ENCODE measurements at places on chromosomes 4 and X.

DNA sequence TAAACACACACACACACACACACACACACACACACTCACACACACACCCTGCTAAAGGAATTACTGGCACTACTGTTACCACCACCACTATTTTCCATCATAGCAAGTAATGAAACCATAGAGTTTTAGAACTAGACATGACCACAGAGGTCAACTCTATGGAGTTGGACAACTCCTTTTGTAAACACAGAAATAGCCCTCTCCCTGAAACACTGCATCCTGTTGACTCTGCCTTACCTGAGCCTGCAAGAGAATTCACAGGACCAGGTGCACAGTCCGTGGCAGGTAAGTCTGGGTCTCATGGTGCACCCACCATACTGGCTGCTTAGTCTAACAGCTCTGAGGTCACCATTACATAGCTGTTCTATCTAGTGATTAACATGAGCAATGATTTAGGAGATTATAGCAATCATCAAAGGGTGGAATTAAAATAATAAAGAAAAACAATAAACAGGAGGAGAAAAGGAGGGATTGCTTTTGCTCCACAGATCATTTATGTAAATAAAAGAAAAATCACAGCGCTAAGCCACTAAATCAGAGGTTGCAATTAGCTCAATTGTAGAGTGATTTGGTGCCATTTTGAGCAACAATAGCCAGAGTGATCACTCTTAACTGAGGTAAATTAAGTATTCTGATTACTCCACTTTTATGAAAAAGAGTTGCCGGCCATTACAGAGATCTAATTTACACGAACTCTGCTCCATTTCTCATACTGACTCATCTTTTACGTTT is 340.0 kb upstream of the RASGEF1B start:
- no peak for DNase-seq

GRCh38 chr4:13537011-13537831 is 7.1 kb downstream of the NKX3-2 start:
- DNase-seq = no peak

GRCh38 chr4:25859429-25860148 is 3.2 kb downstream of the SEL1L3 start:
- no peak for DNase-seq

- DNase-seq = no peak
Measured at GRCh38 chr4:69116645-69117321, 20.5 kb downstream of the UGT2B7 start.

DNA sequence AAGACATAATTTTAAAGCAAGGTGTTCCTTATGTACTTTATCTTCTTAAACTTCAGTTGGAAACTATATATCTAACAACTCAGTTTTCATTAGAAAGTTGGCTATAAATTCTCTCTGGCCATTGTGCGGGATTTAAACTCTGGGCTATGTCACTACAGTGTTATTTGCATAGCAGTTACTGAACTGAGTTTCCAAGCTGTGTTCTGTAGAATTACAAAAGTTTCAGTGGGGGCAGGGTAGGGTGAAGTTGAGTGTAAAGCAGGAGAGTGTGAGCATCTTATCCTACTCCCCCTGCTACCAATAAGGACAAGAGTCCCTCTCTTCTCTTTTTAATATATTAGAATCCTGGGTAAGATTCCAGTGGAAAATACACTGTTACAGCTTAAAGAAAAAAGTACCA is 254.5 kb upstream of the SLITRK2 start:
- DNase-seq = no peak

DNA sequence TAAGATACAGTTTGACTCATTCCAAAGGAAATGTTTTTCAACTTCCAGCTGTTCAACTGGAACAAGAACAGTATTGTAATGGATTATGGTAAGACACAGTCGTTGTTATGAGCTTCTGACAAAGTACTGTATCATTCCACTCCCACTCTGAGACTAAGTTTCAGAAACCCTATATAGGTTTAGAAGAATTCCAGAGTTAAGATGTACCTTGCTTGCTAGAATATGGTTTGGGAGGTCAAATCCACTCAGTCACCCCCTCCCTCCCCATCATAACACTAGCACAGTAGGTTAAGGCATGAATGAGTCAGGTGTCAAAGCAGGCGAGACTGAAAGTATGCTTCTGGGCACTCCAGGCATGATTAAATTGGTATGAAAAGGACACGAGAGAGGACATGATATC is 339.7 kb downstream of the DMD start:
- no peak for DNase-seq

DNA sequence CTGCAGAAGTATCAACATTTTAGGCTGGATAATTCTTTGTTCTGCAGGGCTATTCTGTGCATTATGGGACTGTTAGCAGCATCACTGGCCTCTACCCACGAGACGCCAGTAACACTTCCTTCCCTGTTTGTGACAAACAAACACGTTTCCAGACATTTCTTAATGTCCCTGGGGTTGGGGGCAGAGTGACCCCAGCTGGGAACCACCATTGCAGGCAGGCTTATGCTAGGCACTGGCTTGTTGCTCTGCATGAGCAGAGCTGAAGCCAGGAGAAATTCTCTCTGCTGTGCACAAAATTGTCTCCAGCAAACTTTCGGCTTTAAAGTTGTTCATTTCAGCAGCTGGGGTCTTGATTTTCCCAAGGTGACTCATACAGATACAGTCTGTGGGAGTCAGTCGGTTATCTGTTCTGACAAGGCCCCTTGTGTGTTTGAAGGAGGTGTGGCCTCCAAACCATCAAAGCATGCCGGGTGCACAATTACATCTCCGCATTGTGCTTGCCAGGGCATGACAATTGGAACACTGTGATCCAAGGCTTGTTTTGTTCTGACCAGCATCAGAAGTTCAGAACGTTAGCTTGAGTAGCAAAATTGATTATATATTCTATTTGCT is 156.4 kb upstream of the BOD1L1 start:
- no peak for DNase-seq

GRCh38 chr4:143641361-143641760 is 59.1 kb downstream of the FREM3 start:
- no peak for DNase-seq

DNA sequence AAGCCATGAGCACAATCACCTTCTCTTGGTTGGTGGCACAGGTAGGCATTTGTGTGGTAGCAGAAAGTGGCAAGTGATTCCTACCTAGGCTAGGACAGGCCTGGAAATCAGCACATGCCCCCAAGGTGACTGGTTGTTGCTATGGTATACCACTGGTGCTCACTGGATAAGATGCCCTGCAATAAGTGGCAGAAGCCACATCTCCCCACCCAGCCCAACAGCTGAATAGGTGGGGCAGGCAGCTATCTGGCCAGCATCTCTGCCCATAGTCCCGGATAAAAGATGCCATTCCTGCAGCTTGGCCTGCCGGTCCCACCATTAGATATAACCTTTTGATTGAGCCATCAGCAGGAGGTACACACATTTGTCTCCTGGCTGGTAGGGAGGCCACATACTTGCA is 21.1 kb downstream of the AMER1 start:
- DNase-seq = no peak

DNA sequence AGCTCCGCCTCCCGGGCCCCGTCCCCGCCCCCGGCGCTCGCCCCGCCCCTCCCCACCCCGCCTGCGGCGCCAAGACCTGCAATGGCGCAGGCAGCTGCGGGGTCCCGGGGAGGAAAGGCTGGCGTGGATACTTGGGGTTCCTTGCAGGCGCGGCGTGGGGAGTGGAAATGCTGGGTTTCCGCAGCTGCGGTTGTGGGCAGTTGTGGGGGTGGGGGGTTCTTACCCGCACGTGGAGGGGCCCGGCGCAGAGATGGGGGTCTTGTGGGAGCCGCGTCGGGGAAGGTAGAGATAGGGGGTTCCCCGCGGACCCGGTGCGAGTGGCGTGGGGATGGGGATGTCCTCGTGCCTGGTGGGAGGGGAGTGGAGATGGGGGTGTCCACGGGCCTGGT is 680 bp upstream of the ASMTL start:
- DNase-seq = no peak

GRCh38 chr4:20037745-20038144 is 214.0 kb upstream of the SLIT2 start:
- no peak for DNase-seq

DNA sequence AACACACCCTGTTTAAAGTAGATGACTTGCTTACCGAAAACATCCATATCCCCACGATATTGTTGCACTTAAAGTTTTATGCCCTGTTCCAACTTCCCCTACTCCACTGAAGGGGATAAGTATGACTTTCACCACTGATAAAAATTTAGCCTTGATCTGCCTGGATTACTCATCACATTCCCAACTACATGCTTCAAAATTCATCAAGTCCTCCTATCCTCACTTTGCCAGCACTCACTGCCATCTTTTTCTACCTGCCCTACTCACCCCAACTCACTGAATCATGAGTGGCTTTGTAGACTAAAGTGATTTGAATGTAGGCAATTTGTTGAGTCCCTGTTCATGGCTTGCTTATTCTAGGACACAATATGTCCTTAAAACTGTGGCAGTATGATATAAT is 12.2 kb upstream of the GPRIN3 start:
- DNase-seq = no peak

DNA sequence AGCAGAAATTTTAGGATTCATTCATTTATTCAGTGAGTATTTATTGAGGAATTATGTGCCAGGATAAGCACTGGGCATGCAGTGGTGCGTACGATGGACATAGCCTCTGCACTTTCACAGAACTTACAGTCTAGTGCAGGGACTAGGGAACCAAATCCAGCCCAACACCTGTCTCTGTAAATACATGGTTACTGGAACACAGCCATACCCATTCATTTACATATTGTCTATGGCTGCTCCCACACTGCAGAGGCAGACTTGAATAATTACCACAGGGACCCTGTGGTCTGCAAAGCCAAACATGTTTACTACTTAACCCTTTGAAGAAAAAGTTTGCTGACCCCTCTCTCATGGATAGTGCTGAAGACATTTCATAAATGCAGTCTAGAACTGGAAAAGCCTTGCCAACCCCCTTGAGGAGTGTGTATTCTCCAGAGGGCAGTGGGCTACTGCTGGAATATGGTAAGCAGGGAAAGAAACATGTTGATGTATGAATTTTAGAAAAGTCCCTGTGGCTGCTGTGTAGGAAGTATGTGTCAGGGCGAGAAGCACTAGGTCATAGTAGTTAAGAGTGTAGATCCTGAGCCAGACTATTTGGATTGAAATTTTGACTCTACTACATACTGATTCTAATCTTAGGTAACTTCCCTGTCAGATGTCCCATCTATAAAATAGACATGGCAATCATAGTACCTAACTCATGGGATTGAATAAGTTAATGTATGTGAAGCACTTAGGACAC is 75.5 kb downstream of the GALNT7 start:
- DNase-seq = no peak

DNA sequence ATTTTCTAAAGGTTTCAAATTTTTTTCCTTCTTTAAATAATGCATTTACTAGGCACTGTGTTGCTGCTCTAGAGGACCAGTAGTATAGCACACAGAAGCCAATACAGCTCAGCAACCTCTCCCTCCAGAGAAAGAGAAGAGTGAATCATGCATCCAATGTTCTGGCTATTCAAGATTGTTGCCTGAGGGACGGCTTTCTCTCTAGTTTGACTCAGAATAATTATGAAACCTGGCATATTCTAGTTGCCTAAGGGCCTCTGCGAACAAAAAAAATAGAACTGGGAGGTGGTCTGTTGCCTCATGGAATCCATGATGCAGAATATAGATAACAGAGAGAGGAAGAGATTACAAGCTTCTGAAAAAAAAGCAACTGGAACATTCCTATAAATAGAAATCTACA is 1233.3 kb upstream of the PABPC4L start:
- no peak for DNase-seq

GRCh38 chr4:81084029-81084428 is 53.5 kb downstream of the BMP3 start:
- DNase-seq = no peak

- DNase-seq = no peak
Measured at GRCh38 chr4:119906277-119906676, 160.4 kb downstream of the MAD2L1 start.

DNA sequence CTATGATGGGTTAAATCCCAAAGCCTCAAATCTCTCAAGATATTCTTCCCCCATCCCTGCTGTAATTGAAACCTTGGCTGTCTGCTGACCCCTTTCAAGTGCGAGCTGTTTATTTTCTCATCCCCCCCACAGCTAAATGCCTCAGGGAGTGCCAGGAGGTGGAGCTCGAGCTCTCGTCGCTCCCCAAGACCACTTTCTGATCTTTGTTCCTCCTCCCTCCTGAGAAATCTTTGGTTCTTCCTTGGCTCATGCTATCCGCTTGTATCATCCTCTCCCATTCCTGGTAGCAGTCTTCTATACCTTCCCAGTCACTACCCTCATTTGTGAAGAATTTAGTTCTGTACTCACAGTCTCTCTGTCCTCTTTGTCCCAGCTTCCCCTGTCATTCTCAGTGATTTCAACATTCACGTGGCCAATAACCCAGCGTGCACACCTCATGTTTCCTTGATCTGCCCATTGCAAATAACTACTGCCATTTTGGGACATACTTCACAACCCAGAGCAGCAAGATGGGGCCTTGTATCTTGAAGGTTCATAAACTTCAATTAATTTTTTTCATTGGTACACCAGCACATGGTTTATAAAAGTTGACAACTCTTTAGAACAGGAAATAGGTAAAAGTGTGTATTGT is 9.2 kb upstream of the SLC25A43 start:
- no peak for DNase-seq

Measured in effector CD8-positive, alpha-beta T cell (primary cell).